ENCODE measurements at places on chromosomes 12 and 14.

- DNase-seq, result no peak
Observed at GRCh38 chr14:56002876-56003625, 115.2 kb upstream of the PELI2 start.

DNA sequence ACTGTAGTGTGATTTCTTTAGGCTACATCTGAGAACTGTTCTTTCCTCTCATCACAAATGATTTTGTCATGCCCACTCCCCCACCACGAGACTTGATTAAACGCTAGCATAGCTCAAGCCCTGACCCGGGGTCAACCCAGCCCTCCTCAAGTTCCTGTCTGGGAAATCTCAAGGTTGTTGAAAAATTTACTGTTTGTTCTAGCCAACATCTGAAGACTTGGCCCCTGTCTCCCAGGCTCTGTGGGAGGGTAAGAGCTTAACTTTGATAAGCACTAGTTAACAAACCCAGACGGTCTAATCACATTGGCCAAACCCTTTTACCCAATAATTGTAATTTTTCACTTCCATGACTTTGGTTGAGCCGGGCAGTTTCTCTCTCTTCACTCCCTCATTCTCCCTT is 86.2 kb upstream of the AMIGO2 start:
- no peak for DNase-seq

- DNase-seq, result no peak
Observed at GRCh38 chr12:6768990-6769389, 2.8 kb downstream of the PTMS start.

DNA sequence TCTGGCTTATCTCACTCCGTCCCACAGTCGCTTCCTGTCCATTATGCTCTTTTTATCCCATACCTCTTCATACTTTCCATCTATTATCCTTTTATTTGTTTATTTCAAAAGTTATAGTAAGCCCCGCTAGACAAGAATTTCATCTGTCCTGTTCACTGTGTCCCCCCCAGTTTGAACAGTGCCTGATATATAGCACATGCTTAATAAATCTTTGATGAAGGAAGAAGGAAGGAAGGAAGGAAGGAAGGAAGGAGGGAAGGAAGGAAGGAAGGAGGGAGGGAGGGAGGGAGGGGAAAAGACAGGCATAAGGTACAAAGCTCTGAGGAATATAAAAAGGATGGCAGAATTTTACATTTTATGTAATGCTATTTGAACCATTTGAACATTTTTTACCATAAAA is 324.7 kb downstream of the GXYLT1 start:
- DNase-seq, result no peak

DNA sequence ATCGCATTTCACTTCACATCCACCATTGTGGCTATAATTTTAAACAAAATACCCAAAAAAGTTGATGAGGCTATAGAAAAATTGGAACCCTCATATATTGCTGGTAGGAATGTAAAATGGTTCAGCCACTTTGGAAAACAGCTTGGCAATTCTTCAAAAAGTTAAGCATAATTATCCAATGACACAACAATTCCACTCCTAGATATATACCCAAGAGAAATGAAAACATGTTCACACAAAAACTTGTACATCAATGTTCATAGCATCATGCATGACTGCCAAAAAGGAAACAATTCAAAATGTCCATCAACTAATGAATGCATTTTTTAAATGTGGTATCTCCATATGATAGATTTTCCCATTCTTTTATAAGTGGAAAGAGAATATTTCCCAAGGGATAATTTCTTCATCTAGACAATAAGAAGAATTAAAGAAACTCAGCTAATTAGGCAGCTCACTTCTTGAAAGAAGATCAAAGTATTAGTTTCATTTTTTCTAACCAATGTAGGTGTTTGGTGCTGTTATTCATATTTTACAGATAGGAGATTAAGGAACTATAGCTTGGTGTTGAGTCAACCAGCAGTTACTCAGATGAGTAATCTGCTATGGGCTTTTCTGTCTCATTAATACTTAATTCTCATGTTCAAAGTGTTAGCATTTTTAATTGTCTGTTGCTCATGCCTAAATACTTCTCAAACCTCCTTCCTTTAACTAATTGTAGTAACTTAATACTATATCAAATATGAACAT is 32.8 kb downstream of the YEATS4 start:
- DNase-seq, result no peak

DNA sequence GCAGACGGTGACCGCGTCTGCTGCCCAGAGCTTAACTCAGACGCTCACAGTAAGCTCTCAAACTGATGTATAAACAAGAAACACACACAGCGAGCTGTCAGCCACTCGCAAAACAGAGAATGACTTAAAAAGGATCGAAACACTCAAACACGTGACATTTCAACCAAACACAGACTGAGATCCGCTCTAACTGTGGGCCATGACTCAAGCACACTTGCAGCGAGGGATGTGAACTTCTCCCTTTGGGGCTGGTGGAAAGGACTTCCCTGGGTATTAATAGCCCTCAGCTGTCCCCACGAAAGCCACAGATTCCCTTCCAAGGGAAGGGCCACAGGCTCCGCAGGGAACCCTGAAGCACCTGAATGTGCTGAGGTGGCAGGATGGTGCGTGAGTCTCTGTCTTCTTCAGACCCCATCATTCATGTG is 29.1 kb downstream of the CCDC88C start:
- no peak for DNase-seq
